ENCODE measurements at places on chromosomes 12 and 14.

DNA sequence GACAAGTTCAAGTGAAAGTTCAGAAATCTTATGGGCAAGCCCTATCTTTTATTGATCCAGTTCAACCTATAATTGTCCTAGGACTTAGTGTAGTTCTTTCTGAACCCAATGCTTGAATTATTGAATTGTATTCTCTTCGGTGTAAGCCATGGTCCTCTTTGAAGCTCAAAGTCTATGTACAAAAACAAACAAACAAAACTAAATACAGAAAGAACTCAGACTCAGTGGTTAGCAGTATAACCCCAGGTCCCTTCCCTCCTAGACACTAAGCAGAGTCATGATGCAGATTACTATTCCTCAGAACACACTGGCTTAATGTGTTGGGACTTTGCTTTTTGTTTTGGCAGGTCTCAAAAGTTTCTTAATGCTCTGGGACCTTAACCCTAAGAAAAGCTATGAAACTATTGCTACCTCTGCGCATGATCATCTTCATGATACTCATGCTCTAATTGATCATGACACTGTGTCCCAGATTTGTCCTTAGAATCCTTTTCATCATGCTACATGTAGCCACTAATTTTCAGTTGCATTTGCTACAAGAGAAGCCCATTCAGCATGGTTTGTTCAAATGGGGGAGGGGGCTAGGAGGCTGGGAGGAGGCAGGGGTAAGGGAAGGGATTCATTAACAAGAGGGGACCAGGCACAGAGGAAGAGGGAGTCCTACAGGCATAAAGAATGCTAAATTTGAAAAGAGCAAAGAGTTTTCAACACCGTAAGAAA, 35.1 kb upstream of the NAA30 start:
- DNase-seq: no peak

GRCh38 chr14:94026889-94027469, 839 bp downstream of the OTUB2 start:
- DNase-seq: no peak

- DNase-seq: peak; percentile 45
Measured at GRCh38 chr12:127280393-127281275, 986.3 kb upstream of the TMEM132C start.

DNA sequence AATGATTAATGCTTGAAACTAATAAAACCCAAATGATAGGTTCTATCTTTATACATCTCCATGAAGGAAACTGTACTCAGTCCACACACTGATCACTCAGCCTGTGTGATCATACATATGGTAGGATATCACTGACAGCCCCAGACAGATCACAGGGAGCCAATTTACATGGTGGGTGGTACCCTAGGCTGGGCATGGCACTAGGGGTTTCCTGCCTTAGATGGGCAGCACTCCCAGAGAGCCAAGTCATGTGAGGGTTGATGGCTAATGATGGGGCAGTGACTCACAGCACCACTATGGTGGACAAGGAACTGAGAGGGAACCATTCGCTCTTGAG, 89.6 kb upstream of the PTPRR start:
- DNase-seq: no peak

DNA sequence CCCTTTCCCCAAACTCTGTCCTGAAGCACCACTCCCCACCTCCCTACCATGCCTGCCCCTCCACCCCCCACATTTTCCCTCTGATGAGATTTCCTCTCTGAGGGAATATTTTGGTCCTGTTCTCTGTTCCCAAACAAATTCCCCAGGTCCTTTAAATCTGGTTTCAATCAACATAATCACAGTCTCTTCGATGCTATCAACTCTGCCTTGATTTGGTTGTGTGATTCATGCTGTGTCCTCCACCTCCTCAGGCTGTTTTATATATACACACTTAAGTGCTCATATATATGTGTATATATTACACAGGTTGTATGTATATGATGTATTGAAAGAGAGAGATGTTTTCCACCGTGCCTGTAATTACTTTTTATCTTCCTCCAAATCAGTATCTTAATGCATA, 36.0 kb downstream of the NTF3 start:
- no peak for DNase-seq

GRCh38 chr12:110739894-110740293, 2.8 kb downstream of the PPP1CC start:
- no peak for DNase-seq

All from astrocyte of the hippocampus (primary cell).